Frontal cortex (tissue), 4 donors: ENCODE measurements at places on chromosomes 5 and 9. TPM values are rescaled to one million over a fixed set of nuclear protein-coding genes. Genes with fewer than 3 reads are reported as not detected.

MCIDAS gene
- not detected for total RNA-seq

FGD3 gene
- total RNA-seq: 17.9 TPM

ZNF618 gene
- total RNA-seq: 4.9 TPM

MCTP1 gene
- 48.5 TPM for total RNA-seq
